ENCODE measurements at places on chromosomes 3 and 15.

DNA sequence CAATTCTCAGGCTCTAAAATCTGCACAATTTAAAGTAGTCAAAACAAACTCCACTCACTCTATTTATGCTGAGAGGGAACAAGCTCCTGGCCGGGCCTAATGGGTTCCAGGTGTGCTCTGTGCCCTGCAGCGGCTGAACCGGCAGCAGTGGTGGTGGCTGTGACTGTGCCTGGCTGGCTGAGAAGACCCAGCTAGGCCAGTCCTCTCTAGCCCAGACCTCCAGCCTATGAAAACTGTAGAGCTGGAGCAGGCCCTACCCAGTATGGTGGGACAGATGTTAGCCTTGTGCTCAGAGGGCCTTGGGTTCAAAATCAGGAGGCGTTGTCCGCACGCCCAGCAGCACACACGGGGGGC is 37.0 kb downstream of the EPHB3 start:
- no peak for DNase-seq

- DNase-seq = no peak
Observed at GRCh38 chr3:179961071-179961702, 75.5 kb downstream of the PEX5L start.

DNA sequence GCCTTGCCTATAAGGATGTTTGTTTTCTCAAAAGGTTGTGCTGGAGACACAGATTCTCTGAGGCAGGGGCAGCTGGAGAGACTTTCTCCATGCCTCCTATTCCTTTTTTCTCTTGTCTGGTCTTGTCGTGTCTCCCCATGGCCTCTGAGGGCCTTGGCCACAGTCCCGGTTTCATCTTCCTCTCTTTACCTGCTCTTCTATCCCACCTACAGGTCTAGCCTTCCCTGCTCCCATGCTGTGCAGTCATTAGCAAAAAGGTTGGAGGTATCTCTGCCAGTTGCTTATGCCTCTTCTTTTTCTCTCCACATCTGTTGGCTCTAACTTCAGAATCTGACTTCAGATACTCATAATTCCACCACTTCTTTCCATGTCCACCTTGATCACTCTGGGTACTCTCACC is 191.1 kb downstream of the IL20RB start:
- DNase-seq = no peak

DNA sequence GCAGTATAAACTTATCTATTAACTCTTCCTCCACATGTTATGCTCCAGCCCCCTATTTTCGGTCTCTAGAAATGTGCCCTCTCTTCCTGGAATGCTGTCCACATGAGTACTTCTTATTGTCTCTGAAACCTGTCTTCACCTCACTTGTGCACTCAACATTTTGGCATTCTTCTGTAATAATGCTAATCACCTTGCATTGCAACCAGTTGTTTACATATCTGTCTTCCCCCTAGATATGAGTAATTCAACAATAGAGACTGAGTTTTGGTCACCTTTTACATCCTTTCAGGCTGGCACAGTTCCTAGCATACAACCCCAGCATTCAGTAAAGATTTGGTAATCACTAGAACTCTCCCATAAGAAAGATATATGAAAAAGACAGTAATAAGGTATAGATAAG is 17.2 kb downstream of the CCDC80 start:
- DNase-seq = no peak

- no peak for DNase-seq
Observed at GRCh38 chr3:127953091-127954035, 38.3 kb downstream of the KBTBD12 start.

DNA sequence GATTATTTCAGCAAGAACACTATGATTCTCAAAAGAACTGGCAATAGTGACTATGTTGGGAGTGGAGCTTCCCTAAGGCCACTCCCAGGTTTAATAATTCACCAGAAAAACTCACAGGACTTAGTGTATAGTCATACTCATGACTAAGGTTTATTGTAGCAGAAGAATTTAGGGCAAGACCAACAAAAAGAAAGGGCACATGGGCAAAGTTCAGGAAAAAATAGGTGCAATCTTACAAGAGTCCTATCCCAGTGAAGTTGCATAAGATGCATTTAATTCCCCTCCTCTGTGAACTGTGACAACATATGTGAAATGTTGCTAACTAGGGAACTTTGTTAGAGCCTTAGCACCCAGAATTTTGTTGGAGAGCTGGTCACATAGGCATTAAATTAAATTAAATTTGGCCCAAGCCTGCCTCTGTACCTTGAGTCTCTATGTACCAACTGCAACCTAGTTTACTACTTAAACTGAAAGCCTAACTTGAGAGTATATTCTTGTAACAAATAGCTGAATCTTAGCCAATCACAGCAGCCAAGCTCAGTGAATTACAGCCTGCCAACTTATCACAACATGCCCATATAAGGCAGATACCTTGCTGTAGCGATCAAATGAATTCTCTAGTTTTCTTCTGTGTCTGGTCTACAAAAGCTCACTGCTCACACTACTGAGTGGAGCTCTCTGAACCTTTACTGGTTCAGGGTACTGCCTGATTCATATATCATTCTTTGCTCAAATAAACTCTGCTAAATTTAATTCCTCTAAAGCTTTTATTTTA is 386.2 kb upstream of the ARHGEF26 start:
- DNase-seq = no peak

- DNase-seq = no peak
Observed at GRCh38 chr15:42056934-42057798, 36.3 kb upstream of the PLA2G4E start.

- DNase-seq = no peak
Observed at GRCh38 chr3:46917257-46917656, 39.7 kb downstream of the PTH1R start.

GRCh38 chr15:37801529-37801928 is 132.9 kb upstream of the TMCO5A start:
- no peak for DNase-seq
